ENCODE measurements at places on chromosomes 5 and 9.

DNA sequence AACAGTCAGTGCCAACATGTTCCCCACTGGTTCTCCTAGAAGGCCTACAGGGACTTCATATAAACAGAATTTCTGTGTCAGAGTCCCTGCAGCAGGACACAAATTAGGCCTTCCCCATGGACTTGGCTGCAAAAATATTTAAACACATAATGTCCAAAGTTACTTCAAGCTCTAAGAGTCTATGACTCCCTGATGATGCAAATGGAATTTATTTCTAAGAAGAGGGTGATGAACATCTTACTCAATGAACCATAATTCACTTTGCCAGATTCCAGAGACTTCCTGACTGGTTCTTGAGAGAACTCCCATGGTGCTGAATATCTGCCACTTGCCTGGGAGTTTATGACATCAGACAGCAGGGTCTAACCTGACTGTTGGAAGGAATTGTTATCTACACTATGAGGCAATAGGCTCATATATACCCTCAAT is 32.7 kb upstream of the ADRA1B start:
- no peak for DNase-seq

DNA sequence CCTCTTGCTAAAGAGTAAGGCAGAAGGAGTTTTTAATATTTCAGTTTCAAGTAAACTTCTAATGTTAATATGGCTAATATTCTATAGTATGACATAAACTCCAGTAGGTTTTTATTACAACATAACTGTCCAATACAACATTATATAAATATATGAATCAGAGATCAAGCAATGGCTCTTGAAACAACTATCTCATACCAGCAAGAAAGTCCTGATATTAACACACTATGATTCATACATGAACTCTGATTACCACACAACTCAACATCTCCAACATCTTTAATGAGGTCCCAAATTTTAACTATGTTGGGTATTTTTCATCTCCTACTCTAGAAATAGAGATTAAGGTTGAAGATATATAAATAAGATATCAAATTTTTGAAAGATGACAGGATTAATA is 878.3 kb downstream of the TLE1 start:
- no peak for DNase-seq

- no peak for DNase-seq
Measured at GRCh38 chr5:50699737-50700136, 33.3 kb downstream of the PARP8 start.

- no peak for DNase-seq
Measured at GRCh38 chr5:144451187-144451973, 280.7 kb downstream of the KCTD16 start.

DNA sequence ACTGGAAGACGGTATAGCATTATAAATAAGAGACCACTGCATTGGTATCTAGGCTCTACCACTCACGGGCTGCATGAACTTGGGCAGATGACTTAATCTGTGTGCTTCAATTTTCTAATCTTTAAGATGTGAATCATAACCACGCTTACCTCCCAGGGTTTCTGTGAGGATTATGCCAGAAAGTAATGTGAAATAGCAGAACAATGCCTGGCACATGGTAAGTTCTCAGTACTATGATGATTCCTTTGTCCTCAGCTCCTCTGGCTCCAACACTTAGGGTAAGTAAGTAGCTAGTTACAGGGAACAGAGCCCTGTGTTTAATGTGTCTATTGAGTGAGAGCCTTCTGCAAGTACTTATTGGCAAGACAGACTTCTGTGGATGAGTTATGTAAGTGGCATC is 31.1 kb downstream of the POU4F3 start:
- no peak for DNase-seq

DNA sequence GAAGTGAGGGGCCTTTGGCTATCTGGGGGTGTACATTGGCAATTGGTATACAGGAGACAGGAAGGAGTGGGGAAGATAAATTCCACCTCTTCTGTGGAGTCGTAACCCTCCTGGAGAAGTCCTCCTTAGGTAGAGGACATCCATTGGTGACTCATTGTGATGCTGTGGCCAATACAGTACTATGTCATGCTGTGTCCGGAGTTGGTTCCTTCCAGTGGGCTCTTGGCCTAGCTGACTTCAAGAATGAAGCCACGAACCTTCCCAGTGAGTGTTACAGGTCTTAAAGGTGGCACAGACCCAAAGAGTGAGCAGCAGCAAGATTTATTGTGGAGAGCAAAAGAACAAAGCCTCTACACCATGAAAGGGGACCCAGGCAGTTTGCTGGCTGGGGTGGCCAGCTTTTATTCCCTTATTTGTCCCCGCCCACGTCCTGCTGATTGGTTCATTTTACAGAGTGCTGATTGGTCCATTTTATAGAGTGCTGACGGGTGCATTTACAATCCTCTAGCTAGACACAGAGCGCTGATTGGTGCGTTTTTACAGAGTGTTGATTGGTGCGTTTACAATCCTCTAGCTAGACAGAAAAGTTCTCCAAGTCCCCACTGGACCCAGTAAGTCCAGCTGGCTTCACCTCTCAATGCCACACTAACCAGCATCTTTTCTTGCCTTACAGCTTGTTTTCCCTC is 37.3 kb upstream of the FBP1 start:
- no peak for DNase-seq

DNA sequence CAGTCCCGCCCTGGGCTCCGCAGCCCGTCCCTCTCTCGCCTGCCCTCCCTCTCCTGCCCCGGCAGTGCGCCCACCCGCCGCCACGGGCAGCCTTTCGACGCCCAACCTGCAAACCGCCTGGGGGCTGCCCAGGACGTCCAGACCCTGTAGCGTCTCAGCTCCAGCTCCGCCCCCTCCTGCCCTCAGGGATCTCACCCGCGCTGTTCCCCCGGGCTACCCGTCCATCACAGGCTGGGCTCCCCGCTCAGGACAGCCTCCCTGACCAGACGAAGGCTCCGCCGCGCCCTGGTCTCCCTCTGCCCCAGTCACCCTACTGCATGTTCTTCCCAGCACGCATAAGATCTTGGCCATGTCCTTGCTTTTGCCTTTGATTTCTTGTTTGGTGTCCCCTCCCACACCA is 1.4 kb downstream of the RASGEF1C start:
- DNase-seq: no peak

- no peak for DNase-seq
Measured at GRCh38 chr5:138985683-138986082, 110.5 kb upstream of the LRRTM2 start.

- no peak for DNase-seq
Measured at GRCh38 chr9:69184266-69184665, 10.2 kb downstream of the TJP2 start.

DNA sequence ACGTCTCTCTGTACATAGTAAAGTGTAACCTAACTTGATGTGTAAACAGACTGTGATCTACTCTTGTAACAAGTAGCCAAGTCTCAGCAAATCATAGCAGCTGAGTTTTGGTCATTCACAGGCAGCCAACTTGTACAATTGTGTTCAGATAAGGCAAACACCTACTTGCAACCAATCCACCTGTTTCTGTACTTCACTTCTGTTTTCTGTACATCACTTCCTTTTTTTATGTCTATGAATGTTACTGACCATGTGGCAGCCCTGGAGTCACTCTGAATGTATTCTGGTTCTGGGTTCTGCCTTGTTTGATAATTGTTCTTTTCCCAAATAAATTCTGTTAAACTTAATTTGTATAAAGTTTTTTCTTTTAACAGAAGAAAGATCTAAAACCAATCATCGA is 26.0 kb downstream of the RLN2 start:
- DNase-seq: no peak

- DNase-seq: no peak
Measured at GRCh38 chr9:77588271-77588937, 59.7 kb downstream of the GNA14 start.
